ENCODE measurements at places on chromosomes 12 and 14.

DNA sequence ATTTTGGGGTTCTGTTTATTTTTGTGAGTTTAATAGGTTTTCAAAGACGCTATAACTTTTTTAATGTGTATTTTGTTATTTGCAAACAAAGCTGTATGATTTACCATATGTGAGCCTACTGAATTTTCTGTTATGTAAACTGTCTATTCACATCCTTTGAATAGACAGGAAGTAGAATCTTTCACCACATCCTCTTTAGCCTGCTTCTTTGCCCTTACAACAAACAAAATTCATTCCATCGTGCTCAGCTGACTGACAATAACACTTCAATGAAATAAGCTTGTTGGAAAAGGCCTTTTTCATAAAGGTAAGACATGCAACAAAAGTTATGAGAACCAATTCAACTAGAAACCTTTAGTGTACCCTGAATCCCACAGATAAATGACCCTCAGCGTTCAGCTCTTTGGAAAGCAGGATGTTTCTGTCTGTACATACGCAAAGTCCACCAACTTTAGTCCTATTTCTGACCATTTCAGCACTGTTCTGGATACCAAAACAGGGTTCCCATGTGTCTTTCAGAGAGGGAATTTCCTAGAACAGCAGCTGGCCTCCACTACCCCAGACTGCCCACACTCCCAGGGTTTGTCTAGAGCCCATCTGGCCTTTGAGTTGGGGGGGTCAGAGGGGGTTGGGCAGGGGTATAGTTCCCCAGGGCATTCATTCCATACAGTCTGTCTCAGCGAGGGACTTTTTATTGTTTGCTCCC, 71.3 kb downstream of the DUSP6 start:
- no peaks in the 10 kb centered on the region for H3K27me3 ChIP-seq
- no peak for DNase-seq
- peaks cover 33% of the 10 kb centered on the region for H3K36me3 ChIP-seq
- peaks cover 26% of the 10 kb centered on the region for H3K4me1 ChIP-seq
- H3K27ac ChIP-seq = peak overlapping the region; percentile 79

DNA sequence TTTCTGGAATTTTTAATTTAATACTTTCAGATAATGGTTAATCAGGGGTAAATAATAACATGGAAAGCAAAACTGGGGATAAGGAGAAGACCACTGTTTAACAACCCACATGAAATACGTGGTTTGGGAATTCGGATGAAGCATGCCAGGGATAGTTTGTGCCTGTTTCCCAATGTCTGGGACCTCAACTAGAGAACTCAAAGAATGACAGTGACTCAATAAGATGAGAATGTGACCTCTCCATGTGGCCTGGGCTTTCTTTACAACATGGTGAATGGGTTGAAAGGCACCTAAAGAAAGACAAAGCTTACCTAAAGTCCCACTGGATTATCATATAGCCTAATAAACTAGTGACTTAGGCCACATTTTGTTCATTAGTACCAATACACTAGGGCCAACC, 460.3 kb upstream of the LRFN5 start:
- no peak overlapping the region for H3K4me3 ChIP-seq
- H3K4me1 ChIP-seq = no peaks in the 10 kb centered on the region
- H3K27ac ChIP-seq = no peak overlapping the region
- no peaks in the 10 kb centered on the region for H3K36me3 ChIP-seq

DNA sequence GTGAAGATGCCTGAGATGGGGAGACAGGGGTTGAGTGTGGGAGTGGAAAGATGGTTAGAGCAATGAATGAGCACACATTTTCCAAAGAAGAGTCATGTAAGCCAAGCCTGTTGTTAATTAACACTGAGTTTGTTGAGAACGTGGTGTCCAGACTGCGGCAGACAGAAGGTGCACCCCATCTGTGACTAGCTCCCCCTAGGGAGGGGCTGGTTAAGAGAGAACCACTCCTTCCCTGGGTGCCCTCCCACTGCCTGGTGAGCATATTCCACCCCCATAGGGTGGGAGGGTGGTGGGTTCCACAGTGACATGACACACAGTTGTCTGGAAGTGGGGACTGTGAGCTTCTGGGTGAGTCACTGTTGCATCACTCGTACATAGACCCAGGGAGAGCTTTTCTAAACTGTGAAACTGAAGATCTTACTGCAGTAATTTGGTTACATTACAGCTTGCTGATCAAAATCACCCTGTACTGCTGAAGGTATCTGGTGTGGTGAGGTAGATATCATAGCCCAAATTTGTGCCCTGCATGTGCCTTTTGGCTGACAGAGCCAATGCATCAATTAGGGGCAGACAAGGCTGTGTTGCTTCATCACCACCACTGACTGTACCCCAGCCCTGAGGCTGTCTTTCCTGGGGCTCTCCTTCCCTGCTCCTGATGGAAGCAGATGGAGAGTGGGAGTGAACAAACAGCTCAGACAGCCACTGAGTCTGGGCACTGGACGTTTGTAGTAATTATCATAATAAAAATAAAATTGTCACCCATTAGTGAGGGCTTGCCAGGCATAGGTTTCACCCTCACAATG, 150.9 kb downstream of the EMP1 start:
- H3K4me3 ChIP-seq = no peak overlapping the region
- peaks cover 13% of the 10 kb centered on the region for H3K4me1 ChIP-seq
- no peak overlapping the region for H3K27ac ChIP-seq
- H3K27me3 ChIP-seq = peaks cover 43% of the 10 kb centered on the region

- H3K27ac ChIP-seq = no peak overlapping the region
- H3K27me3 ChIP-seq = peaks cover 11% of the 10 kb centered on the region
- no peaks in the 10 kb centered on the region for H3K36me3 ChIP-seq
- no peak overlapping the region for H3K4me3 ChIP-seq
- H3K4me1 ChIP-seq = peaks cover 9% of the 10 kb centered on the region
- DNase-seq = no peak
Measured at GRCh38 chr12:67927815-67928214, 61.4 kb upstream of the IFNG-AS1 start.

GRCh38 chr14:77543240-77543551, 44.6 kb upstream of the ISM2 start:
- no peak overlapping the region for H3K4me3 ChIP-seq
- H3K36me3 ChIP-seq = peaks cover 21% of the 10 kb centered on the region
- no peaks in the 10 kb centered on the region for H3K27me3 ChIP-seq
- peaks cover 5% of the 10 kb centered on the region for H3K4me1 ChIP-seq
- no peak overlapping the region for H3K27ac ChIP-seq
- DNase-seq = no peak

GRCh38 chr12:51678086-51678724, 87.2 kb downstream of the SCN8A start:
- no peak overlapping the region for H3K27ac ChIP-seq
- H3K4me3 ChIP-seq = no peak overlapping the region
- H3K36me3 ChIP-seq = no peaks in the 10 kb centered on the region
- DNase-seq = no peak

- H3K4me1 ChIP-seq = peaks cover 7% of the 10 kb centered on the region
- H3K27ac ChIP-seq = no peak overlapping the region
- DNase-seq = no peak
- H3K4me3 ChIP-seq = no peak overlapping the region
- H3K27me3 ChIP-seq = peaks cover 73% of the 10 kb centered on the region
Measured at GRCh38 chr12:46831335-46832129, 5.7 kb upstream of the SLC38A4 start.

DNA sequence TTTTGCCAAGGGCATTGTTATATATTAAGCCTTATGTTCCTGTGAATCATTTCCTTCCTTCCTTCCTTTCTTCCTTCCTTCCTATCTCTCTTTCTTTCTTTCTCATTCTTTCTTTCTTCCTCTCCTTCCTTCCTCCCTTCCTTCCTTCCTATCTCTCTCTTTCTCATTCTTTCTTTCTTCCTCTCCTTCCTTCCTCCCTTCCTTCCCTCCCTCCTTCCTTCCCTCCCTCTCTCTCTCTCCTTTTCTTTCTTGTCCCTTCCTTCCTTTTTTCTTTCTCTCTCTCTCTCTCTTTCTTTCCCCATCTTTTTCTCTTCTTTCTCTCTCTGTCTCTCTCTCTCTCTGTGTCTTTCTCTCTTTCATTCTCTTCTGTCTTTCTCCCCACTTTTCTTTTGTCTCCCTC, 226.6 kb downstream of the ETNK1 start:
- H3K36me3 ChIP-seq = no peaks in the 10 kb centered on the region
- DNase-seq = no peak
- no peak overlapping the region for H3K27ac ChIP-seq
- H3K27me3 ChIP-seq = no peaks in the 10 kb centered on the region

- peaks cover 74% of the 10 kb centered on the region for H3K36me3 ChIP-seq
- H3K27me3 ChIP-seq = no peaks in the 10 kb centered on the region
- peaks cover 31% of the 10 kb centered on the region for H3K4me1 ChIP-seq
- DNase-seq = no peak
Measured at GRCh38 chr12:11162502-11162901, 8.5 kb upstream of the SMIM10L1 start.

DNA sequence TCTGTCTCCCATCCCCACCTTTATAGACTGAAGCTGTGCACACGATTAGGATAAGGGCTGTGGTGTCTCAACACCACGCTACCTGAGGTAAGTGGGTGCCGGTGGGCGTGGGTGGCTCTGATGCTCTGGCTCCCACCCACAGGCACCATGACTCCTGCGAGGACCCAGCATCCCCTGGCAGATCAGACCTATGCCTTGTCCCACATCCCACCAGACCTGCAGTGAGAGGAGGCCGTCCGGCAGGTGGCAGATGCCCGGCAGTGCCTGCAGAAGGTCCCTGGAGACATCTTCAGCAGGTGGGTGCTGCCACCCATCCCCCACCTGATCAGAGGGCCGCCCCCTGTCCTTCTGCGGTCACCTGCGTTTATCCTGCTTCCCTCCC, 104.4 kb upstream of the PRB2 start:
- H3K4me3 ChIP-seq = no peak overlapping the region
- DNase-seq = no peak
- peaks cover 2% of the 10 kb centered on the region for H3K4me1 ChIP-seq
- no peak overlapping the region for H3K27ac ChIP-seq

DNA sequence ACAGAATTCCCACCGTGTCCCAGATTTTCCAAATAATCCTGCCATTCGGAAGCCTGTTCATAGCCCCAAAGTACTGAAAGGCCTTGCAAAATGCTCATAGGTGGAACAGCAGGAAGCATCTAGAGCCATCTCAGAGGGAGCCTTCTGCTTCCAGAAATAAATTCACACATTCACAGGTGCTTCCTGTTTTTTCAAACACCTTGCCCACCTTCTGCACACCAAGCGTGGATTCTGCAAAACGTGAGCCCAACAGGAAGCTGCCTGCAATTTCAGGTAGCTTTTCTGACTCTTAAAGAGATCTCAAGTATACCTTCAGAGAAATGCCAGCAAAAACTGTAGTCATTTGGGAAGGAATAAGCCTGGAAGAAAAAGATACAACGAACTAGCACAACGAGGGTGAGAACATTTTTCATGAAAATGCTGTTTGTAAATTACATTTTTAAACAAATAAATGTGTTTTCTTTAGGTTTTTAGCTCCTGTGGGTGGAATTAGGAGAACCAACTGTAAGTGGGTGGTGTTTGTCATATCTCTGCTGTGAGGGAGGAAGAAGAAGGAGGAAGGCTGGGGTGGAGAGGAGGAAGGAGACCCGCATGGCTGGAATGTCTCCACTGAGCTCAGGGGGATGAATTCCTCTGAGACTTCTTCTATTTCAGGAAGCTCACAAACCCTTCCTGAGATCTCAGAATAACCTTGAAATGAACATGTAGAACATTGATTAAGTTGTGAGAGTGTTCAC, at the start of gene IFNG-AS1:
Gene IFNG-AS1, plus strand, starts transcription at position 264 of the 737 bp plus-strand sequence.
- DNase-seq = no peak
- H3K4me1 ChIP-seq = peaks cover 12% of the 10 kb centered on the region
- peaks cover 5% of the 10 kb centered on the region for H3K27me3 ChIP-seq
- H3K36me3 ChIP-seq = no peaks in the 10 kb centered on the region

DNA sequence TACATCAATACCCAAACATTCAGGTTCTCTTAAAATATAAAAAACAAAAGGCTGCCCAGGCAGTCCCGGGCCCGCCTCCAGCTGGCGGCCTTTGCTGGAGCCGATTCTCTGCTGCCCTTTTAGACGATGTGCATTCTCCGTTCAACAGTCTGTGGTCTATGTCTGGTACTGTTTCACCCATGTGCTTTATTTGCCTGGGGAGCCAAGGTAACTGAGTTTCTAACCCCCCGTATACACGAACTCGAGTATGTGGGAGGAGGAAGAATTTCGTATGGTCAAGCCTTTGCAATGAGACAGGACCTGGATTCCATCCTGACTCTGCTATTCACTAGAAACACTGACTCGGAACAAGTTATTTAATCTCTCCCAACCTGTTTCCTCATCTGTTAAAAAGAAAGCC, 54.1 kb upstream of the GPR68 start:
- H3K27me3 ChIP-seq = no peaks in the 10 kb centered on the region
- no peak for DNase-seq
- no peak overlapping the region for H3K4me3 ChIP-seq
- peaks cover 89% of the 10 kb centered on the region for H3K36me3 ChIP-seq

DNA sequence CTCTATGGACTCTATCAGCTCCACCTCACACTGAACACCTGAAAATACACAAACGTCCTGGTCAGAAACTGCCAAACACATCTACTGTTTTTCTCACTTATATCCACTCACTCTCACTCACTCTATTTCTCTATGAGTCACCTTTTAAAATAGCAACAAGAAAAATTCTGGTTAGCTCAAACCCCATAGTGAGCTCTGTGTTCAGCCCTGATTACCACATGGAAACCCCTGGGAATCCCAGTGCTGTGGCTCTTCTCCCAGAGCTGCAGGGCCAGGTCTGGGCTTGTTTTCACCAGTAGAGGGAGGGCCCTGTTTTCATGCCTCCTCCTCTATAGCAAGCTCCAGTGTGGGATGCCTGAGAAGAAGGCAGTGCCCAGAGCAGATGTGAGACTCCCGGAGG, 1126.1 kb downstream of the TMEM121 start:
- H3K4me3 ChIP-seq = no peak overlapping the region
- no peaks in the 10 kb centered on the region for H3K36me3 ChIP-seq
- peaks cover 5% of the 10 kb centered on the region for H3K4me1 ChIP-seq
- DNase-seq = no peak
- no peak overlapping the region for H3K27ac ChIP-seq
- peaks cover 43% of the 10 kb centered on the region for H3K27me3 ChIP-seq

GRCh38 chr12:32836710-32837109, 59.9 kb downstream of the PKP2 start:
- no peak for DNase-seq
- H3K4me1 ChIP-seq = no peaks in the 10 kb centered on the region
- no peak overlapping the region for H3K27ac ChIP-seq
- H3K27me3 ChIP-seq = peaks cover 3% of the 10 kb centered on the region
- no peaks in the 10 kb centered on the region for H3K36me3 ChIP-seq

DNA sequence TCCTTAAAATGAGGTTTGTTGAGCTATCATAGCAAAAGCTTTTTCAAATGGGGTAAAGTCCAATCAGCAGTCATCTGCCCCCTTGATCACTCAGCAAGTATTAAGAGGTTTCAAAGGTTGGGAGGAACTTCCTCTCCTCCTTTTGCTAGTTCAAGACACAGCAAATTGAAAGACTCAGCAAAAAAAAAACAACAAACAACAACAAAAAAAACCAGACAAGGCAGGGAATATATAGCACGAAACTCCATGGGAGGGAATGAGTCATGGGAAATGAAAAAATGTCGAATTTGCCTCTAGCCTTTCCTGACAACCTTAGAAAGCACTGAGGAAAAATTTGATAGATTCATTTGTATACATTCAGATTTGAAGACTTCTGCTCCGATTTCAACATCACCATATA, 1.6 kb upstream of the SLC7A8 start:
- no peak for DNase-seq
- H3K4me1 ChIP-seq = peaks cover 5% of the 10 kb centered on the region
- H3K4me3 ChIP-seq = no peak overlapping the region

All from activated T-helper 2 cell treated with anti-CD3 and anti-CD28 coated beads, Interferon-gamma antibody, Interleukin-2, Interleukin-4, amounts not matched to agents 10 μg/mL and 5 μg/mL and 100 μg/mL, durations not matched to agents 14 hours and 24 hours and 36 hours (primary cell).